Activated CD4-positive, alpha-beta T cell treated with anti-CD3 and anti-CD28 coated beads for 36 hours (primary cell): ENCODE measurements at places on chromosomes 16 and 17. TPM values are rescaled to one million over a fixed set of nuclear protein-coding genes. Genes with fewer than 3 reads are reported as not detected.

Gene MYH2
- total RNA-seq, result not detected

Gene ZG16
- total RNA-seq, result not detected

Gene KRTAP9-4
- not detected for total RNA-seq

Gene SLC5A10
- total RNA-seq, result not detected

Gene TRPV3
- 0.89 TPM for total RNA-seq

Gene DNAJA2
- 57.2 TPM for total RNA-seq

Gene BRICD5
- 8.0 TPM for total RNA-seq

Gene TOM1L1
- 2.6 TPM for total RNA-seq
